ENCODE measurements at places on chromosomes 4 and X. TPM values are rescaled to one million over a fixed set of nuclear protein-coding genes. Genes with fewer than 3 reads are reported as not detected.

- H3K27me3 ChIP-seq = peaks cover 71% of the 10 kb centered on the region
- DNase-seq = no peak
- no peaks in the 10 kb centered on the region for H3K36me3 ChIP-seq
Observed at GRCh38 chrX:71111141-71111843, at the start of gene IL2RG. IL2RG (minus strand) TSS chrX:71111577; CDS start chrX:71111539, 38 bp downstream.

DNA sequence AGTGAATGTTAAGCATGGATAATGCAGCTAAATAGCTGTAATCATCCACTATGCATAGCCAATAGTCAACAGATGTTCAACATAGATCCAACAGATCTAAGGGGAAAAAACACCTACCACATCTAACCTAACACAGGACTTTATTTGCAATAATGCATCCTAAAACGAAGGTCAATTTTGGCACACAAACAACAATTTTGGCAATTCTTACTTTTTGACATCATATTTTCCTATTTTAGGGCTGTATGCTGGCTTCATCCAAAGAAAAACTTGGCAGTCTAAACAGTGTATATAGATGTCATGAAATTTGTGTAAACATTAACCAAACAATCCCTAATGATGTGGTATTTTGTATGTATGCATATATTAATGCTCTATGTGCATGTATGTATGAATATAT lies 33.2 kb downstream of the UNC5C start:
- H3K4me3 ChIP-seq = no peak overlapping the region
- no peaks in the 10 kb centered on the region for H3K36me3 ChIP-seq
- H3K4me1 ChIP-seq = peaks cover 21% of the 10 kb centered on the region
- no peak overlapping the region for H3K27ac ChIP-seq
- H3K27me3 ChIP-seq = no peaks in the 10 kb centered on the region

- H3K4me1 ChIP-seq = peaks cover 7% of the 10 kb centered on the region
- no peak overlapping the region for H3K27ac ChIP-seq
- DNase-seq = no peak
- H3K36me3 ChIP-seq = peaks cover 17% of the 10 kb centered on the region
- no peak overlapping the region for H3K4me3 ChIP-seq
- H3K27me3 ChIP-seq = no peaks in the 10 kb centered on the region
Observed at GRCh38 chr4:41297832-41298231, 41.1 kb downstream of the UCHL1 start.

DNA sequence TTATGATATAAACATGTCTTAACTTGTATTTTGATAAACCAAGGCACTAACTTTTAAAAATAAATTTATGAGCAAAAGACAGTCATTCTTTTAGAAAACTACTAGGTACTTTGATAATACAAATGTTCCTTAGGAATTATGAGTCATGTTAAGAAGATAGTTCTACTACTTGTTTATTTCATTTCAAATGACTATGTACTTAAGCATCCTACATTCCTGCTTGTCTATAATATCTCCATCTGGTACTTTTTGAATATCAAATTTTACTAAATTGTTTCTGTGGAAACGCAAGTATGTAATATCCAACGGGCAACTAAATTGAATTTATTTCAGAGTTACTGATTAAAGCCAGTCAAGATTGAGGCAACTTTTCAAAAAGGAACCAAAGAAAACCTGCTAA lies 61.8 kb downstream of the CAMK2D start:
- H3K4me3 ChIP-seq = no peak overlapping the region
- H3K27me3 ChIP-seq = no peaks in the 10 kb centered on the region
- DNase-seq = no peak
- H3K4me1 ChIP-seq = peaks cover 9% of the 10 kb centered on the region

- H3K4me3 ChIP-seq = no peak overlapping the region
- no peaks in the 10 kb centered on the region for H3K36me3 ChIP-seq
- no peaks in the 10 kb centered on the region for H3K27me3 ChIP-seq
- peaks cover 6% of the 10 kb centered on the region for H3K4me1 ChIP-seq
- H3K27ac ChIP-seq = no peak overlapping the region
- DNase-seq = no peak
Observed at GRCh38 chr4:28317221-28317620, 1456.6 kb downstream of the STIM2 start.

GRCh38 chr4:103303011-103303410 lies 104.9 kb upstream of the CENPE start:
- peaks cover 47% of the 10 kb centered on the region for H3K4me1 ChIP-seq
- no peaks in the 10 kb centered on the region for H3K36me3 ChIP-seq
- peak overlapping the region; percentile 42 for H3K27ac ChIP-seq
- H3K27me3 ChIP-seq = no peaks in the 10 kb centered on the region
- no peak for DNase-seq
- no peak overlapping the region for H3K4me3 ChIP-seq

GRCh38 chr4:65805936-65806335 lies 135.6 kb upstream of the EPHA5 start:
- H3K4me3 ChIP-seq = no peak overlapping the region
- peaks cover 14% of the 10 kb centered on the region for H3K4me1 ChIP-seq
- peak overlapping the region; percentile 25 for H3K27ac ChIP-seq

DNA sequence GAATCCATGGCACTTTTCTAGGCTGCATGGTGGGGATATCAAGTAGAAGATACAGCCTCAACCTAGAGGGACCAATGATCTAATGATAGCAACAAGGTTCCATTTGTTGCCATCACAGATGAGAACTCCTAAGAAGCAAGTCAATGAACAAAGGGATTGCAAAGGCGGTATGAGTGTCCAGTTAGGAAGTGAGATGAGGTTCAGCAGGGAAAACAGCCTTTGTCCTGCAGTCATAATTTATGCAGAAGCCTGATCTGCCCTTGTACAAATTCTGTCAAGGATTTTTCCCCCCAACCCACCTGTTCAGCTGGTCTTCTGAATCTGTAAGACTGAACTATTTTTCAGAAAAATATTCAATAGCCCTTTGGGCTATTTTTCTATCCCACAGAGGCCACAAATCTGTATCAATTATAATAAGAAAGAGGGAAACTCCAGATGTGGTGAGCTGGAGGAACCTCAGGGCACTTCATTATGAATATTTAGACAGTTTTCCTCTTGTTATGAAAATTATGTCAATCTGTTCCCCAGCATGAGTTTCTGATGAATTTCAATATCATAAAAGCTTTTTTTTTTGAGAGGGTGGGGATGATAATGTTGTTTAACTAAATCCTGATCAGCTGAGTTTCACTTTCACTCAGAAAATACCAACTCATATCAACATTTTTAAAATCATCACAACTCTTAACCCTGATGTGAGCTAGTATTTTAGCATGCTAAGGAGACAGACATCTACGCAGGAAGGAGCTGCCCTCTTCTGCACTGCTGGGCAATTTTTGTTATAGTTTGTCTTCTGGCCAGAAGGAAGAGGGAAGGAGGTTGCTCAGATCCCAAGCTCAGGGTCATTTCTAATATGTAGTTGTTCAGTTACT lies 127.2 kb upstream of the MAP3K15 start:
- no peaks in the 10 kb centered on the region for H3K36me3 ChIP-seq
- 0 out of 2 replicates have a peak overlapping the region, but pooled peaks have one; percentile 11 for H3K27ac ChIP-seq
- no peaks in the 10 kb centered on the region for H3K27me3 ChIP-seq
- no peak overlapping the region for H3K4me3 ChIP-seq

- no peaks in the 10 kb centered on the region for H3K4me1 ChIP-seq
- H3K4me3 ChIP-seq = no peak overlapping the region
- no peak for DNase-seq
- no peaks in the 10 kb centered on the region for H3K36me3 ChIP-seq
- no peaks in the 10 kb centered on the region for H3K27me3 ChIP-seq
Observed at GRCh38 chr4:111281219-111281618, 658.3 kb upstream of the PITX2 start.

GRCh38 chr4:19993242-19993641 lies 258.5 kb upstream of the SLIT2 start:
- H3K4me1 ChIP-seq = no peaks in the 10 kb centered on the region
- H3K27ac ChIP-seq = no peak overlapping the region
- H3K27me3 ChIP-seq = no peaks in the 10 kb centered on the region
- no peak overlapping the region for H3K4me3 ChIP-seq
- no peak for DNase-seq

- no peak overlapping the region for H3K27ac ChIP-seq
- no peak for DNase-seq
- peaks cover 3% of the 10 kb centered on the region for H3K27me3 ChIP-seq
- H3K4me3 ChIP-seq = no peak overlapping the region
Observed at GRCh38 chr4:94442251-94442650, 9.5 kb upstream of the PDLIM5 start.

DNA sequence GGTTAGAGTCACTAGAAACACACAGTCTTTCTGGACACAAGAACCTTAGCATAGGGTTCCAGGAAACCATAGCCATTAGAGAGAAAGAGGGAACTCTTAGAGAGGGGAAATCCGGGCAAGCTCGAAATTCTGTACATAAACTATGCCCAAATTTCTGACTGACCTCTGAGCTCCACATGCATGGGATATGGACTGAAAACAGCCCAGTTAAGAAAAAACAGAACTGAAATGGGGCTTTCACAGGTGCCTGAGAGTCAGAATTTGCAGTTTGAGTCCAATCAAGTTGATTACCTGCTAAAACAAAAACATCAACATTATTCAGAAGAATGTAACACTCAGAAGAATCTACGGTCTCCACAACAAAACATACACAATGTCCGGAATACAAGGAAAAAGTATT lies 13.1 kb downstream of the DCHS2 start:
- H3K4me3 ChIP-seq = no peak overlapping the region
- no peak for DNase-seq
- no peaks in the 10 kb centered on the region for H3K27me3 ChIP-seq
- H3K27ac ChIP-seq = no peak overlapping the region

DNA sequence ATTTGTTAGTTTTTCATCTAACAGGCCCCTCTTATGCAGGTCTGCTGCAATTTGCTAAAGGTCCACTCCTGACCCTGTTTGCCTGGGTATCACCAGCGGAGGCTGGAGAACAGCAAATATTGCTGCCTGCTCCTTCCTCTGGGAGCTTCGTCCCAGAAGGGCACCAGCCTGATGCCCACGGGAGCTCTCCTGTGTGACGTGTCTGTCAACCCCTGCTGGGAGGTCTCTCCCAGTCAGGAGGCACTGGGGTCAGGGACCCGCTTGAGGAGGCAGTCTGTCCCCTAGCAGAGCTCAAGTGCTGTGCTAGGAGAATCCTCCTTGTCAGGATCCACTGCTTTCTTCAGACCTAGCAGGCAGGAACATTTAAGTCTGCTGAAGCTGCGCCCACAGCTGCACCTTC lies 30.5 kb downstream of the ATRX start:
- H3K4me1 ChIP-seq = no peaks in the 10 kb centered on the region
- no peak for DNase-seq
- H3K27me3 ChIP-seq = no peaks in the 10 kb centered on the region
- peaks cover 27% of the 10 kb centered on the region for H3K36me3 ChIP-seq

GRCh38 chr4:11774346-11774745 lies 345.7 kb upstream of the HS3ST1 start:
- H3K27ac ChIP-seq = no peak overlapping the region
- DNase-seq = no peak
- no peaks in the 10 kb centered on the region for H3K4me1 ChIP-seq
- H3K36me3 ChIP-seq = peaks cover 20% of the 10 kb centered on the region
- no peaks in the 10 kb centered on the region for H3K27me3 ChIP-seq

- H3K27me3 ChIP-seq = no peaks in the 10 kb centered on the region
- peaks cover 15% of the 10 kb centered on the region for H3K4me1 ChIP-seq
- DNase-seq = no peak
- H3K27ac ChIP-seq = no peak overlapping the region
- H3K4me3 ChIP-seq = no peak overlapping the region
Observed at GRCh38 chrX:20593836-20594235, 327.1 kb upstream of the RPS6KA3 start.

Gene ENPEP
- total RNA-seq = 0.39 TPM
